ENCODE measurements at places on chromosomes 6 and 20. TPM values are rescaled to one million over a fixed set of nuclear protein-coding genes. Genes with fewer than 3 reads are reported as not detected.

BPHL gene
- total RNA-seq = 31.3 TPM

KHDC1 gene
- total RNA-seq = 9.1 TPM

LY6G5B gene
- total RNA-seq = 15.4 TPM

SUMO4 gene
- total RNA-seq = 1.6 TPM

SLC52A3 gene
- 10.2 TPM for total RNA-seq

KHDC1L gene
- total RNA-seq = 5.4 TPM

ZNF391 gene
- 1.1 TPM for total RNA-seq

NFATC2 gene
- total RNA-seq = 5.0 TPM

DNA sequence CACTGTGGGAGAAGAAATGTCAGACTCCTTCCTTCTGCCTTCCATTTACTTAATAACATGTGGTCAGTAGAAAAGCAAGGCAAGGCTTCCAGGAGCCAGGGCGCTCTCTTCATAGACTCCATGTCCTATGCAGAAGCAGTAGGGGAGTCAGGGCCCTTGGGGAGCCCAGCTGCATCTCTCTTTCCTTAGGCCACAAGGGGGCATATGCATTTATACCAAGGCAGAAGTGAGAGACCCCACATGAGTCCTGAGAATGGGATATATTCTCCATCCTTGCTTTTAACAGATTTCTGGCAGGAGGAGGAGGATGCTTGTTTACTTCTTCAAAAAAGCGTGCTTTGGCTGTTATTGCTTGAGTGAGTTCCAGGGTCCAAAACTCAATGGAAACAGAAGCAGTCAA, 198.5 kb downstream of the HIVEP2 start:
- no peaks in the 10 kb centered on the region for H3K27me3 ChIP-seq
- no peak overlapping the region for H3K27ac ChIP-seq
- no peaks in the 10 kb centered on the region for H3K4me1 ChIP-seq
- no peaks in the 10 kb centered on the region for H3K36me3 ChIP-seq
- DNase-seq = no peak

- H3K4me1 ChIP-seq = no peaks in the 10 kb centered on the region
- H3K36me3 ChIP-seq = no peaks in the 10 kb centered on the region
- DNase-seq = no peak
- no peaks in the 10 kb centered on the region for H3K27me3 ChIP-seq
- H3K27ac ChIP-seq = no peak overlapping the region
- no peak overlapping the region for H3K4me3 ChIP-seq
These were observed 399.8 kb upstream of the MAN1A1 start for GRCh38 chr6:119749335-119749734.

GRCh38 chr20:25319241-25320034, 71.2 kb downstream of the ABHD12 start:
- H3K27ac ChIP-seq = no peak overlapping the region
- H3K4me1 ChIP-seq = no peaks in the 10 kb centered on the region
- H3K36me3 ChIP-seq = no peaks in the 10 kb centered on the region
- H3K27me3 ChIP-seq = no peaks in the 10 kb centered on the region
- H3K4me3 ChIP-seq = no peak overlapping the region

DNA sequence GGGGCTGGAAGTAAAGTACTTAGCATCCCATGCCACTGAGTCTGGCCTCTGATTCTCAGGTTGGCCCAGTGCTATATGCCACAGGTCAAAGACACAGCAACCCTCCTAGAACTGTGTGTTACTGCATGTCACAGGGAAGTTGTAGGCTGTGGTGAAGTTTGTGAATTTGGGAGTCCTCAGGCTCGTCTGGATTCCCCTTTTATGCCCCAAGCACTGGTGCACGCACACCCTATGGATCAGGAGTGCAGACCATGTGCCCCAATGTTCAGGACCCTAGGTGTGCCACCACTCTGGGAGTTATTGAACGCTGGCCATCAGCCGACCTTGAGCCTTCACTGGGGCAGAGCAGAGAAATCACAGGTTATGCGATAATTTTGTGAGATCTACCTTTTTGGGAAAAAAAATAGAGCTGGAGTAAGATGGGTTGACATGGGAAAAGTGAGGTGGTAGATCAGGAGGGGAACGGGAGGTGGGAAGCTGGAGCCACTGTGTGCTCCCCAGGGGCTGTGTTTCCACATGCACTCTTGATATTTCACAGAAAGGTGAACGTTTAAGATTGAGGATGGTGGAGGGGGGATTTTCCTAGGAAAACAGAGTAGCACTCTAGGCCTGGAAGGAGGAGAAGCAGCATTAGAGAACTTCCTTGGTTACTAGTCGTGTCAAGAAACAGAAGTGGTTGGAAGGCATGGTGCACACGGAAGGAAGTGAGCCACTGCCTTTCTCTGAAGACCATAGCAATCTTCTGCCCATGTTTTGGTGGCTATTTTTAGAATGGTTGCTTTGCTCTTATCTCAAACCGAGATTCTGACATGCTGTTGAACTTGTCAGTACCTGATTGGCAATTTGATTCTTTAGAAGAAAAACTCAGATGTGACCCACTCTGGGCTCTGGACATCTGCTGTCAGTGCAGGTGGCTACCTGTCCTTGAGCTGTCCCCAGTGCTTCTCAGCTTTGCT, 44.1 kb downstream of the DUSP22 start:
- no peaks in the 10 kb centered on the region for H3K4me1 ChIP-seq
- no peak overlapping the region for H3K4me3 ChIP-seq
- no peak overlapping the region for H3K27ac ChIP-seq
- DNase-seq = no peak

DNA sequence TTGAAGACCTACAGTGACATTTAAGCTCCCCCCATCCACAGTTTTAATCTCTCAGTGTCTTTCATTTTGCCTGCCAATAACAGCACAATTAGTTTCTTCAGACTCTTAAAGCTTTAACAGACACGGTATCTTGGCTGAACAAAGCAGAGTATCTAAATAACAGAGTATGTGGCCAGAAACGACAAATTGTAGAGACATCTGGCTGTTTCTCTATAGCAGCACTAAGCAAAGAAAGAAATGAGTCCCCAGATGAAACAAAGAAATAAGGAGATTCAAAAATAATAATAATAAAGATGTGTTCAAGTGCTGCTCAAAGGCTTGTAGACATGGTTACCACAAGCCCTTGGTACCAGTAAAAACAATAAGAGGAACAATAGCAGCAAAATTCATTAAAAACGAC, 97.8 kb upstream of the HDAC2 start:
- H3K27ac ChIP-seq = no peak overlapping the region
- no peaks in the 10 kb centered on the region for H3K4me1 ChIP-seq
- H3K36me3 ChIP-seq = no peaks in the 10 kb centered on the region
- no peaks in the 10 kb centered on the region for H3K27me3 ChIP-seq
- no peak overlapping the region for H3K4me3 ChIP-seq
- DNase-seq = no peak

- H3K27ac ChIP-seq = no peak overlapping the region
- H3K4me3 ChIP-seq = no peak overlapping the region
- no peaks in the 10 kb centered on the region for H3K4me1 ChIP-seq
- H3K27me3 ChIP-seq = no peaks in the 10 kb centered on the region
- no peak for DNase-seq
- H3K36me3 ChIP-seq = peaks cover 19% of the 10 kb centered on the region
These were observed 8.2 kb downstream of the ZNF318 start for GRCh38 chr6:43361269-43361668.

GRCh38 chr6:52557389-52558265, 19.2 kb downstream of the TRAM2 start:
- H3K27ac ChIP-seq = no peak overlapping the region
- no peaks in the 10 kb centered on the region for H3K27me3 ChIP-seq
- no peaks in the 10 kb centered on the region for H3K36me3 ChIP-seq
- no peak overlapping the region for H3K4me3 ChIP-seq
- H3K4me1 ChIP-seq = peaks cover 12% of the 10 kb centered on the region

DNA sequence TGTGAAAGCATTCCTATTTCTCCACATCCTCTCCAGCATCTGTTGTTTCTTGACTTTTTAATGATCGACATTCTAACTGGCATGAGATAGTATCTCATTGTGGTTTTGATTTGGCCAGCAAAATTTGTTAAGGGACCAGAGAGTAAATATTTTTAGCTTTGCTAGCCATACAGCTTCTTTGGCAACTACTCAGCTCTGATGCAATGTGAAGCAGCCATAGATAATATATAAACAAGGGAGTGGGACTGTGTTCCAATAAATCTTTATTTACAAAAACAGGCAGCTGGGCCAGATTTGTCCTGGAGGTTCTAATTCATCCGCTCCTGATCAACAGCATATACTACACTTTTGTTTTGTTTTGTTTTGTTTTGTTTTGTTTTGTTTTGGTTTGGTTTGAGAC, 202.9 kb downstream of the ZNF217 start:
- H3K27ac ChIP-seq = no peak overlapping the region
- no peak for DNase-seq
- H3K27me3 ChIP-seq = peaks cover 7% of the 10 kb centered on the region
- H3K4me1 ChIP-seq = no peaks in the 10 kb centered on the region
- H3K4me3 ChIP-seq = no peak overlapping the region

Data from HCT116 (cell line).